Dermis microvascular lymphatic vessel endothelial cell (primary cell): ENCODE measurements at places on chromosomes 6 and 20. TPM values are rescaled to one million over a fixed set of nuclear protein-coding genes. Genes with fewer than 3 reads are reported as not detected.

RBM39 gene
- 255 and 271 TPM in 2 replicates for total RNA-seq

MOG gene
- not detected in 2 replicates for total RNA-seq

RAB32 gene
- total RNA-seq: 81.5 and 85.6 TPM in 2 replicates

VGLL2 gene
- total RNA-seq: not detected in 2 replicates

GATA5 gene
- total RNA-seq: not detected in 2 replicates

SYS1 gene
- 16.6 and 24.0 TPM in 2 replicates for total RNA-seq

NFS1 gene
- total RNA-seq: 15.1 and 20.1 TPM in 2 replicates

PIGT gene
- total RNA-seq: 16.4 and 31.0 TPM in 2 replicates

SULF2 gene
- total RNA-seq: 72.9 and 220 TPM in 2 replicates

EPM2A gene
- total RNA-seq: 5.6 and 5.9 TPM in 2 replicates

RAD21L1 gene
- not detected in 2 replicates for total RNA-seq

MATN4 gene
- under 0.01 TPM in 2 replicates for total RNA-seq

GGTLC1 gene
- not detected in 2 replicates for total RNA-seq

SLC35B2 gene
- 38.0 and 54.6 TPM in 2 replicates for total RNA-seq

SOBP gene
- 0.26 and 2.5 TPM in 2 replicates for total RNA-seq

IP6K3 gene
- not detected in 2 replicates for total RNA-seq

TINAG gene
- total RNA-seq: not detected in 2 replicates

DYNLT2 gene
- 0.51 and 0.76 TPM in 2 replicates for total RNA-seq
